HS-27A (cell line): ENCODE measurements at places on chromosomes 5 and 9.
A peak's percentile ranks its signal among the peaks of the same experiment; 100 is the strongest.

DNA sequence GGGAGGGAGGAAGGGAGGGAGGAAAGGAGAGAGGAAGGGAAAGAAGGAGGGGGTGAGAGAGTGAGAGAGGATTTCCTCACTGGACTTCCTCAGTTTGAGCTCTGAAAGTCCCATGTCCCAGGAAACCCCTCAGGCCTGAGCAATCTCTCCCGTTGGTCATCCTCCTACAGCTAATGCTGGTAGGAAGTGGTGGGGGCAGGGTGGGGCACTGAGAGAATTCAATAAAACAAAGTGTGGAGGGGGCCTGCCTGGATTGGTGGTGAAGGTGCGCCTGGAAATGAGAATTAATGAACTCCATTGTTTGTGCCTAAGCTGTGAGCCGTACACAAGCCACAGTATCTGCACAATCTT is 195.0 kb downstream of the RGS3 start:
- no peak for DNase-seq

GRCh38 chr9:113380869-113381378 is 4.1 kb upstream of the HDHD3 start:
- no peak for DNase-seq

GRCh38 chr9:123251741-123252140 is 16.6 kb downstream of the STRBP start:
- no peak for DNase-seq

GRCh38 chr5:35856765-35857351 is at the start of gene IL7R:
Gene IL7R (plus strand): TSS chr5:35856891. CDS start chr5:35856978, 87 bp downstream.
- DNase-seq: peak; percentile 62

GRCh38 chr9:112887381-112887780 is 3.3 kb downstream of the SLC46A2 start:
- no peak for DNase-seq
